ENCODE measurements at places on chromosomes 11 and 22.

DNA sequence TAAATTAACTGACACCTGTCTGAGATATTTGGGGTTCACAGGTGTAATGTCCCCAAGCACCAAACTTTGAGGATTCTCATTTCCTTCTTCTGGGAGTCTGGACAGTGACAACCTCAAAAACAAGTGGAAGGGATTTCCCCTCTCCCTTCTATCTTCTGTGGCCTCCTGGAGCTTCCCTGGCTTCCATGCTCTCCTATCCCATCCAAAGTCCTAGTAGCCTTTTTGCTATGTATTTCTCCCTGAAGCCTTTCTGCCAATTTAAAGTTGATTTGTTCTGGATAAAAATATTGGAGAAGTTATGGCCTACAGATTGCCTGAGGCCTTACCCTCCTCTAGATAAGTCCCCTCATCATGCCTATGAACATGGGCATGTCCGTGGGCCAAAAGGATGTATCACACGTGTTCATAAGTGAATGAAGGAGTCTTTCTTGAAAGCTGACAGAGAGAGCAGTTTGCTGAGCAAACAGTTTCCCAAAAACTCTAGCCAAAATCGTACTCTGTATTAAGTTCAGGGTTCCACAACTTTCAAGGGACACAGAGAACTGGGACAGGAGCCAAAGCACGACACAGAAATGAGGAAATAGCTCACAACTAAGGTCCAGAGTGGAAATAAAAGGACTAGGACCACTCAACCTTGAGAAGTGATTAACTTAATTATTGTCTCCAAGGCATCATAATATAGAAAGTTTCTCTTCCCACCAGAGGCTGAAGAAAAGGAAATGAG is 6.7 kb downstream of the HEPACAM start:
- no peak for DNase-seq

GRCh38 chr11:77386178-77386577 is 84.7 kb upstream of the GDPD4 start:
- no peak for DNase-seq

- no peak for DNase-seq
Measured at GRCh38 chr22:47114813-47115517, 352.5 kb downstream of the TBC1D22A start.

DNA sequence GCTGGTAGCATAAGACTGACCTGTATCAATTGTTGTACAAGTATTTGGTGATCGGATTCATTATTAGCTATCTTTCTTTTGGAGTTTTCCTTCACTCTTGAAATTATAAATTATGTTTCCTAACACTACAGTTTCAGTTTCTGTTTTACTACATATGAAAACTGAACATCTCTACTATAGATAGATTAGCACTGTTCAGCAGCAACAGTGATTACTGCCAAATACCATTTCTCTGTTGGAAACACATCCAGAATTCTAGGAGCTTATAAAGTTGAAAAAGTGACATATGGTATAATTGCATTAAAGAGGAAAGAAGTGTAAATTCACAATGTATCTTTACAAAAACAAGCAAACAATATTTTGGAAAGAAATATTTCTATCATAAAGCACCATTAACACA is 118.5 kb upstream of the GRIA4 start:
- DNase-seq: no peak

DNA sequence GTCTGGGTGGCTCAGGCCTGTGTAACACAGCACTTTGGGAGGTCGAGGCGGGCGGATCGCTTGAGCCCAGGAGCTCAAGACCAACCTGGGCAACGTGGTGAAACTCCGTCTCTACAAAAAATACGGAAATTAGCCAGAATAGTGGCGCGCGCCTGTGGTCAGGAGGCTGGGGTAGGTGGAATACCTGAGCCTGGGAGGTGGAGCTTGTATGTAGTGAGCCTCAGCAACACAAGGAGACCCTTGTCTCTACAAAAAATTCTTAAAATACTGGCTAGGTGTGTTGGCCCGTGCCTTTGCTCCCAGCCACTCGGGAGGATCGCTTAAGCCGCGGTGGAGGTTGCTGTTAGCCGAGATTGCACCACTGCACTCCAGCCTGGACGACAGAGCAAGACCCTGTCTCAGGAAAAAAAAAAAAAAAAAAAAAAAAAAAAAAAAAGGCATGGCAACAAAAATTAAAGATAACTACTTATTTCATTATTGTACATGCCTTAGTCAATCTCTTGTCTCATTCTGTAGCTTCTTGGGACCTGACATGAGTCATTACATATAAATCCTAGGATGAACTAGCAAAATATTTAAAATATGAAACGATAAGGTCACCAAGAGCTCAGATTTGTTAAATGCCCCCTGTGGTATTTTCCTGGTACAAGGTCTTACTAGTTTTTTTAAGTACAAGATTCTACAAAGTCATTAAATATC is 1.1 kb downstream of the TAF1D start:
- no peak for DNase-seq

GRCh38 chr11:57788703-57789088 is 27.1 kb downstream of the CTNND1 start:
- DNase-seq: no peak

GRCh38 chr11:103413266-103413888 is 304.2 kb downstream of the DYNC2H1 start:
- DNase-seq: no peak

- DNase-seq: no peak
Measured at GRCh38 chr11:70703141-70704064, 305.1 kb downstream of the CTTN start.

- DNase-seq: no peak
Measured at GRCh38 chr22:49666146-49666809, 161.4 kb downstream of the BRD1 start.

GRCh38 chr22:29885610-29886009 is 2.6 kb downstream of the MTMR3 start:
- DNase-seq: no peak

Data from AG04450 (cell line).